ENCODE measurements at places on chromosomes 16 and 17.

- DNase-seq = peak; percentile 95
Measured at GRCh38 chr17:64020056-64020766, at the start of gene ICAM2. ICAM2 (minus strand) TSS chr17:64020633; CDS start chr17:64006691, 13,942 bp downstream.

- DNase-seq = no peak
Measured at GRCh38 chr17:66995944-66996343, 31.4 kb downstream of the CACNG4 start.

- no peak for DNase-seq
Measured at GRCh38 chr17:81039854-81040758, 5.2 kb downstream of the BAIAP2 start.

- DNase-seq = no peak
Measured at GRCh38 chr16:86505185-86505898, 5.0 kb upstream of the FOXF1 start.

DNA sequence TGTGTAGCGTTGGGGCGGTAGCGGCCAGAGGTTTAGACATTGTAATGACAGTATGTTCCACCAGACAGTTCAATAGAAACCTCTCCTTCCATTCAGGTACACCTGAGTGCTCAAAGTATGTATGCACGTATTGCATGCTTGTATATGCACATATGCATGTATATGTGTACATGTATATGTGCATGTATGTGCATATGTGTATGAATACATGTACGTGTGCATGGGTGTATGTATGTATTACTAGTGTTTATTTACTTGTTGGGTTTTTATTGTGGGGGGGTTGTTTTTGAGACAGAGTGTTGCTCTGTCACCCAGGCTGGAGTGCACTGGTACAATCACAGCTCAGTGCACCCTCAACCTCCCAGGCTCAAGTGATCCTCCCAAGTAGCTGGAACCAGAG is 30.0 kb downstream of the BCO1 start:
- no peak for DNase-seq

DNA sequence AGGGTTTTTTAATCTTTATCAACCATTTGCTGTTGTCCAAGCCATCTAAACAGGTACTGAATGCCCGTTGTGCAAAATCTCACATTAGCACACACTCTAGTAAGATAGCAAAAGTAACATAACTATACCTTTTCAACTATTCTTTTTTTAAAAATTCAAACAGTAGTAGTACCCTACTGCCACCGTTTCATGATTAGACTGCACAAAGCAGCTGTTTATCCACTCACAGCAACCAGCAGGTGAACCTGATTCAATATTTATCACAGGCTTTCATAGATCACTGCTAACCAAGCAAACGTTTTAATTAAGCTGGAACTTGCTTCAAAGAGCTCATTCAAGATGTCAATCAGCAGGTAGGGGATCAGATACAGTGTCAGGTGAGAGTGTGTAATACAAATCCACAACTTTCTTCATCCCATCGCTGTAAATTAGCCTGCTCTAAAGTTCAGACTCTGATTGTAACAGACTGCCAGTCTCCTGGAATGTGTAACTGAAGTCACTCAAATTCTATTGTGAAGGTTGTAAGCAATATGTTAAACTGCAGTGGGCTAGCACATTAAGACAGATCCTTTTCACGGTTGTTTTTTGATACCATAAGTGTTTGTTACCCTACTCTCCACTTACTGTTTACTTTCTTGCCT is 47.3 kb downstream of the BRIP1 start:
- DNase-seq = no peak

GRCh38 chr17:50909765-50910605 is 43.8 kb upstream of the TOB1 start:
- peak; percentile 86 for DNase-seq

- no peak for DNase-seq
Measured at GRCh38 chr17:42508426-42509165, 27.4 kb upstream of the NAGLU start.

GRCh38 chr17:42214156-42214555 is 19.9 kb upstream of the GHDC start:
- DNase-seq = no peak

- no peak for DNase-seq
Measured at GRCh38 chr16:11781773-11782172, 15.3 kb downstream of the ZC3H7A start.

DNA sequence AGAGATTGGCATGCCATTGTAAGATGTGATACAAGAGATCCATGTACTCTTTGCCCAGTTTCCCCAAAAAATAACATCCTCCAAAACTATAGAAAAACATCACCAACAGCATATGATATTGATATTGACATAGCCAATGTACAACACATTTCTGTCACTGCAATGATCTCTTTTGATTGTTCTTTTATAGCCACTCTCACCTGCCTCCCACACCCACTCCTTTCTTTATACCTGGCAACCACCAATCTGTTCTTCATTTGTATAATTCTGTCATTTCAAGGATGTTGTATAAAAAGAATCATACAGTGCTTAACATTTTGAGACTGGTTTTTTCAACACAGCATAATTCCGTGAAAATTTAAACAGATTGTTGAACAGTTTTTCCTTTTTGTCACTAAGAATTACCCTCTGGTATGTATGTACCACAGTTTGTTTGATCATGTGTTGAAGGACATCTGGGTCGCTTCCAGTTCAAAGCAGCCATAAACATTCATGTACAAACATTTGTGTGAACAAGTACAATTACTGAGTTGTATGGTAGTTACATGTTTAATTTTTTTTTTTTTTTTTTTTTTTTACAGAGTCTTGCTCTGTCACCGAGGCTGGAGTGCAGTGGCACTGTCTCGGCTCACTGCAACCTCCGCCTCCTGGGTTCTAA is 9.9 kb downstream of the KRTAP9-1 start:
- DNase-seq = no peak

DNA sequence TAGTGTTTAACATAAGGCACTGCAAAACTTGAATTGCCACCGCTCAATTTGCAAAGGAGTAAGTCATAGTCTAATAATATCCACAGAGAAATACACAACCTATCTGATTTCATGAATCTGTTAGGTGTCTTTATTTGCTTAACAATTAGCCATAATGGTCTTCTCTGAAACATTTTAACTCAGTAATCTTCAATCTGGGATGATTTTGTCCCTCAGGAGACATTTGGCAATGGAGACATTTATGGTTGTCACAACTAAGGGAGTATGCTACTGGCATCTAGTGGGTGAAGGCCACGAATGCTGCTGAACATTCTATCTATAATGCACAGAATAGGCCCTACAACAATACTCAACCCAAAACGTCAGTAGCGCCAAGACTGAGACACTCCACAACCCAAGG is 4.3 kb downstream of the UBE2G1 start:
- peak; percentile 5 for DNase-seq

GRCh38 chr17:68646626-68647526 is 45.7 kb upstream of the FAM20A start:
- DNase-seq = no peak

DNA sequence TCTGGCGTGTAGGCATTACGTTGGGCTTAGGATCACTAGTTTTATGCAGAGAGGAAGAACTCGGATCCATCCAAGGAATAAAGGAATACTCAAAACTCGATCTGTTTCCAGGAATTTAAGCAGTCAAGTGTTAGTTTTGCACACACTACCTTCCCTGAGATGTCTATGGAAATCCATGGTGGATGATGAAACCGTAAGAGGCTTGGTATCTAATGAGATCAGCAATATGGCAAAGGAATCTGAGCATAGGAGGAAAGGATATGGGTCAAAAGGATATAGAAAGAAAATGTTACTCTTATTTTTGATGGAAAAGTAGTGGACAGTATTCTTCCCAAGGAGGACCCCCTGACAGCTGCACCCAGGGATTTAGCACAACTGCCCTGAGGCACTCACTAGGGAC is 59.6 kb downstream of the SMG6 start:
- DNase-seq = no peak

GRCh38 chr17:10729334-10730193 is at the start of gene TMEM220:
TMEM220 (minus strand) TSS chr17:10730023; CDS start chr17:10729851, 172 bp downstream.
- peak; percentile 9 for DNase-seq

GRCh38 chr16:66081775-66082366 is 284.6 kb upstream of the CDH5 start:
- DNase-seq = no peak

DNA sequence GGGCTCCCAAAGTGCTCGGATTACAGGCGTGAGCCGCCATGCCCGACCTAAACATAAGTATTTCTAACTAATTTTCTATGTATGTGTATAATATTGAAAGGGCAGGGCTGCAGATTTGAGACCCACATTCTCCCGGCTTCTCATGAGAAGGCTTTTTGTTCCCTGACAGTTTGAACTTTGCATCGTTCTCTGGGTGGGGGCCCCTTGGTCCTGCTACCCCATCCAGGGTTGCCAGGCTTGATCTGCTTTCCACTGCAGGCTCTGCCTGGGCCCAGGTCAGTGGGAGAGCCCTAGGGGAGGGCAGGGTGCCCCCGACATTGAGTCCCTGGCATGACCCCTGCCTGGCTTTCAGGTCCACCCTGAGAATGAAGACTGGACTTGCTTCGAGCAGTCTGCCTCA is 32.3 kb downstream of the SEC14L5 start:
- DNase-seq = no peak

DNA sequence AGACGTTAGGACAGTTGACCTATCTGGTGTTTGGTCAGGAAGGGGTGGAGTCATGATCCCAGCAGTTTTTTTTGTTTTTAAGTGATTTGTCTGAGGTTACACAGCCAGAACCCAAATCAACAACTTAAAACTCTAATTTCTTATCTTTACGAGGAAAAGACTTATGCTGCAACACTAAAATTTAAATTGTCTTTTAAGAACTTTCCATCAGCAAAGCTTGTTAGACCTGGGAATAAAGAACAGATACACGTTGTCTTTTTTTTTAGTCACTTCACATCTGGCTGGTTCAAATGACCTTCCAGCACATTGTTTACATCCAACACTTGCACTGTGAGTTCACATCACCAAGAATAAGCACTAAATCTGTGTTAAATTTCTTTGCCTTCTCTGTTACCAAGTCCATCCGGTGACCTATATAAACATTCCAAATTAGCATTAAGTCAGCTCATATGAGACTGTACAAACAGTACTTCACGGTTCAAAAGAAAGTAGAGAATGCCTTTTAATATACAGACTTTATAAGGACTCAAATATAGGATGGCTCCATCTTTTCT is 115.0 kb downstream of the HS3ST2 start:
- DNase-seq = no peak

DNA sequence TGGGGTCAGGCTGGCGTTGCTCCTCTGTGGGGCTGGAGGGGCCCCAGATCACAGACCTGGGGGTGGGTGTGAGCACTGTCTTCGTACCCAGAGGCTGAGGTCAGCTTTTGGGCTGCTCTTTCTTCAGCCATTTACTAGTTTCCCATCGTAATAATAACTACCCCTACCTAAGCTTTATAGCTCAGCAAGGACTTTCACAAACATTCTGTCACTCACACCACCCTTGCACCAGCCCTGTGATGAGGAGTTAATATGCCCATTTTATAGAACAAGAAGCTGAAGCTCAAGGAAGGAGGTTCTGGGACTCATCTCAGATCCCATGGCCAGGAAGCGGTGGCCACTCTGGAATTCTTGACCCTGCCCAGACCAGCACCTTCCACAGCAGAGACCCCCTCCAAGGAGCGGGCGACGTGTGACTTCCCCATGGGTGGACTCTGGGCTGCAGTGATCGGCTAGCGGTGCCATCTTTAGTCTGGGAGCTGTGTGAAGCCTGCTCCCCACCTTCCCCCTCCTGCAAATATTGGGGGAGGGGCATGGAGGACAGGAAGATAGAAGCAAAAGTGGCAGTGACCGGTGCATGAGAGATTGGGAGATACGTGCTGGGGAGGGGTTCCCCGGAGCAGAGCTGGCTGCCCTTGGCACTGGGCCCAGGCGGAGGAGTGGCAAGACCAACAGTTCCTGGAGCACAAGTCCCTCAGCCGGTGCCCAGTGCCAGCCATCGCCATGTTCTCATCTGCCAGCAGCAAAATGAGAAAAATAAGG is 81.8 kb upstream of the TOB1 start:
- DNase-seq = no peak

DNA sequence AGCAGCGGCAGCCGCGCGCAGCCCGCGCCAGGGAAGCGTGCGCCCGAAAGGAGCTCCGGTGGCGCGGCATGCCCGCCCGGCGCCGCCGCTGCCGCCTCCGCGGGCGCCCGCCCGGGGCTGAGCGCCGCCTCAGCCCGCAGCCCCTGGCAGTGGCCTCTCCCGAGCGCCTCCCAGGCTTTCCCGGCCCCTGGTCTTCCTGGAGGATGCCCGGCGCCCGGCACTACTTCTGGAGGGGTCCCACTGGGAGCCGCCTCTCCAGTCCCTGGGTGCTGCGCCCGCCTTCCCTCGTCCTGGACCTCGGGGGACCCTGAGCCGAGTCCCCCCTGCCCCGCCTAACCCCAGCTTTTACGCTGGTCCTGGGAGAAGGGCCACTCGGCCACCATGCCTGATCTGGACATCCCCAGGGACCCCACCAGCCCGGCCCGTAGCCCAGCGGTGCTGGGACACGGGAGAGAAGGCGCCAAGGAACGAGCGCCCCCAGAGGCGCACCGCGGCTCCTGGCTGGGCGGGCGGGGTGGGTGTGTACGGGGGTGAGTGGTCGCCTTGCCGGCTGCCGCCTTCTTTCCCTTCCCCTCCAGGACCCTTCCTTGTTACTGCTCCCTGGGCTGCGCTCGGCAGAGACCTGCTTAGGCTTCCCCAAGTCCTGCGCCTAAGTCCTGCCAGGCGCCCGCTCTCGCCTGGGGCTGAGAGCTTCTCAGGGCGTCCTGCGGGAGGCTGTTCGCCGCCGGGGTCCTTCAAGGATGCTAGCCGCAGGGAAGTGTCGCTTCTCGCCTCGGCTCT is 704 bp downstream of the ASIC2 start:
- no peak for DNase-seq

GRCh38 chr16:77807021-77807420 is 18.7 kb downstream of the VAT1L start:
- no peak for DNase-seq

- no peak for DNase-seq
Measured at GRCh38 chr17:7710301-7710700, 5.3 kb downstream of the EFNB3 start.
